Fibroblast of pulmonary artery (primary cell): ENCODE measurements at places on chromosomes 7 and 10.

DNA sequence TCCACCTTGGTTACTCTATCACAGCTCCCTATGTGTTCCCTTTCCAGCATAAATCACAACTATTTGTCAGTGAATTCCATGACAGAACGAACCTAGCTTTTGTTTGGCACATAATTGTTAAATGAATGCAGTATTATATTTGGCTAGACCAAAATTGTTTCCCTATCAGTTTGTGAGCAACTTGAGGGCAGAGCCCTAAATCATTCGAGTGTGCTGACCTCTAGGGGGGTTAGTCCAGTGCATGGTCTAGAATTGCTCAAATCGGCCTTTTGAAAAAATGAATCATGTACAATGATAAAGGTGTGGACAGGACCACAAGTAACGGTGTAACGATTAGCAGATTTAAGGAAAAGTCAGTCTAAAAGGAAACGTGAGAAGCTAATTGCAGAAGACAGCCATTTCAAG, 475 bp upstream of the NRBF2 start:
- DNase-seq, result no peak

- DNase-seq, result no peak
Observed at GRCh38 chr10:91299999-91300575, 79.6 kb downstream of the PCGF5 start.

DNA sequence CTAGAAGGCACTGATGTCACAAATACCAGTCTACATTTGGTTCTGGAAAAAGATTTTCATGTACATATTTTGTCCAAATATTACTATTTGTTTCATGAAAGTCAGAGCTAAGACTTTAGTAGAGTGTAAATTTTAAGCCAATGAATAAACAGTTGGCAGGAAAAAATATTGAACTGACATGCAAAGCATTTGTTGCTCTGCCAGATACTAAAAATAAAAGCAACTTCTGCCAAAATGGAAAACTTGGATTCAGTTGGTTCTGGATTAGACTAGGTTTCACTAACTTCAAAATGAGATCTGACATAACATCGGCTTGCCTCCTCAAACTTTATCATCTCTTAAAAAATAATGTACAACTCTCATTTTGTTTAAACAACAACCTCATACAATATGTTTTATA, 34.9 kb downstream of the FAM204A start:
- no peak for DNase-seq

- DNase-seq, result no peak
Observed at GRCh38 chr7:15848362-15848761, 161.9 kb upstream of the MEOX2 start.

DNA sequence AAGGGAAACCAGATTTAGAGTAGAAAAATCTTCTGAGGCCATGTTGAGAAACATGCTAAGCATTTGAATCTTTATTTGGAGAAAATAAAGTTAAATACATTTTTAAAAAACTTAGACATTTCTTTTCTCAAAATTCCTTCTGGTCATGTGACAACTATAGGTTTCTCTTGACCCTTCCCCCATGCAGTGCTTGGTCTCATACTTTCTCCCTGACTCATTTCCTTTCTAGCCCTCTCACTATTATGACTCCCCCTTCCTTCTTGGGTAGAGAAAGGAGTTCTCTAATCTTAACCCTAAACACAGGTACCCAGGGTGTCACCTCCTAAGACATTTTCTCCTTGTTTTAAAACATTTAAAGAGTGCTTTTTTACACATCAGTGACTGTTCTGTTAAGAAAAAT, 179.5 kb upstream of the TMEM106B start:
- DNase-seq, result peak; percentile 53

GRCh38 chr7:127477295-127478023, 85.0 kb upstream of the ZNF800 start:
- DNase-seq, result no peak

DNA sequence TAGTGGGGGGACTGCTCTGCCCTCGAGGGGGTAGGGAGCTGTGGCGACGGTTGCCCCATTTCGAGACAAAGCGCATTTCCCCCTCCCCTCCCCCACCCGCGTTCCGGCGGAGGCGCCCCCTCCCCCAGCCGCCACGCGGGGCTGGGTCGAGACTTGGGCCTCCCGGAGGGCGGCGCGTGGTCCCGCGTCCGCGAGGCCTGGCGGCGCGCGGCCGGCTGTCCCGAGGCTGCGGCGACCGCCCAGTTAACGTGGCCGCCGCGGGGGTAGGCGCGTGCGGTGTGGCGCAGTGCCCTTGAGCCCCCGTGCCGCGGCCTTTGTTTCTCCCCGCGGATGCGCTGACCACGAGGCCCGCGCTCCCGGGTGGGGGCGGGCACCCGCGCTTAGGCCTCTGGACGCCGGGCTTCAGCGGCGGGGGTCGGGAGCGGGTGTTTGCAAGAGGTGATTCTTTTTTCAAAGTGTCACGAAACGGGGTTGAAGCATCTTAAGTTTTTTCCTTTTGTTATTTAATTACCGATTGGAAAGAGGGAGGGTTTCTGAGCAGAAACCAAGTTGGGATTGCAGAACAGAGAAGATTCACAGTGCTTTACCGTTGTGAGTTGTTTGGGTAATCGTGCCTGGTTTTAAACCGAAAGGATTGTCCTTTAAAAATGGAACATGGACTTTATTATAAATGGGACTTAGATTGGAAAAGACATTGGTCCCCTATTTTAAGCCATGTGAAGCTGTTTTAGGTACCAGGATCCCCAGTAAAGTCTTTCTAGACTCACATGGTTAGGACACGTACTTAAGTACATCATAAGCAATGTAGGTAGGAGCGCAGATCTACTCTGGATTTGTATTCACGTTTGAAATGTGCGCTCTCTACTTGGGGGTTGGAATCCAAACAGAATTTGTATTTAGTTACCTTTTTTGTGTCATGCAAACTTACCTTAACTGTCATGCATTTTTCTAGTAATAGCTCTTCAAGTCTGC, 760 bp downstream of the CBX3 start:
- DNase-seq, result no peak

DNA sequence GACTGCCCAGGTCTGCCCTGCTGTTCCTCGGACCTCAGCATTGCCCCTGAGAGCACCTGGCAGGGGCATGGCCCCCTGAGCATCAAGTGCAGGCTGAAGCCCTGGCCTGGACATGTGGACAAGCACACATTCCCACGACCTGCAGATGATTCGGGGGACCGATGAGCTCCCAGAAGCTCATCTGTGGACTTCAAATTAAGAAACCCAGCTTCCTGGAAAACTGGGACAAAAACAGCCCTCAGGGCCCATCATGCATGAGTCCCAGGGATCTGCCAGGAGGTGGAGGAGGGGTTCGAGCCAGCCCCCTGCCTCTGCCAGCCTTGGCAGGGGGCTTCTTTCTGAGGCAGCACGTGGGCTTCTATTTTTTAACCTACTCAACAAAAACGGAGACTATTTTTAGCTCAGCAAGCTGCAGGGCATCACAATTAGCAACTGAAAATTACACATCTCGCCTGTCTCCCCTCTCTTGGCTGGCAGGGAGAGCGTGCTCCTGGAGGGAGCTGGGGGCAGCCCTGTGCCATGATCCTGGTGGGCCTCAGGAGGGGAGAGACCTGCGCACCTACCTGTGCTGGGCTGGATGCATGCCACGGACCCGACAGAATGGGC, 51.8 kb downstream of the RASGEF1A start:
- DNase-seq, result no peak

- peak; percentile 59 for DNase-seq
Observed at GRCh38 chr10:95513941-95514392, 47.2 kb downstream of the SORBS1 start.

- DNase-seq, result peak; percentile 74
Observed at GRCh38 chr7:105655067-105655466, 73.8 kb upstream of the EFCAB10 start.

DNA sequence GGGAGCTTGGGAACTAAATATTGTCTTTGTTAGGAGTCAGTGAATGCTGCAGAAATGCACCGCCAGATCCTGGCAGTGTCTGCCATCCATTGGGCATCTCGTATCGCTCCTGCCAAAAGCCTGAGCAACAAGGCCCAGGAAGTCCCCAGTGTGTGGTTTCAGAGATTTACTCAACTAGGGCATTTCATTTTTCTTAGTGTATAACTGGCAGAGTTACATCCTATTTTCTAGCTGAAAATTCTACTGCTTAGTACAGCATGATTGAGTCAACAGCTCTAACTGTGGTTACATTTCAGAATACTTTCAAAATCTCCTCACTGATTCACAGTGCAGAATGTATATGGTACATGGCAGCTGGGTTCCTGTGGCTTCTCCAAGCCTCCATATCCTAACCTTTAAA, 95.8 kb upstream of the CREB5 start:
- peak; percentile 26 for DNase-seq

DNA sequence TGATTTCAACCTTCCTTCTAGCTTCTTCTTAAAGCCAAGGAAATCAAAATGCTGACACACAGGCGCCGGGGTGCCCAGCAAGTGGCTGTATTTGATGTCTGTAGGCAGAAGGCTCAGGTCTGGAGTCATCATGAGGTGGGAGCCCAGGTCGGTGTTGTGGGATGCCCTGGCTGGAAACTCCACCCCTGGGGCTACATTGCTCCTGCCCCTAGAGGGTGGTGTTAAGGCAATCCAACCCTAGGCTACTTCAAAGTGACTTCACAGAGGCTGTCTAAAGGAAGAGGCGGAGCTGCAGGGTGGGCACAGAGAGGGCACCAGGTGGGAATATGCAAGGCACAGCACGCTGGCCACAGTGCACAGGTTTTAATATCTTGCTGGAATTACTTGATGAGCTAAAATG, 200.9 kb downstream of the ADAM12 start:
- DNase-seq, result no peak

DNA sequence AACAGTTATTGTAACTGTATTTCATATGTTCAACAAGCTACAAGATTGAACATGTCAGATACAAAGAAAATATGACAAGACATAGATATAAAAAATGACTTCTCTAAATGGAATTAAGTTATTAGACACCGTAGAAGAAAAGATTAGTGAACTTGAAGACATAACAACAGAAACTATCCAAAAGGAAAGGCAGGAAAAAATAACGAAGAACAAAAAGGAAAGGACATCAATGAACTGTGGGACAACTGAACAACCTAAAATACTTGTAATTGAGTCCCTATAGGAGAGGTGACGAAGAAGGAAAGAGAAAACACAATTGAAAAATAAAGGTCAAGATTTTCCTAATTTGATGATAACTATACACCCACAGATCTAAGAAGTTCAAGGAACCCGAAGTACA, 32.3 kb downstream of the UPF2 start:
- DNase-seq, result no peak

GRCh38 chr7:29255906-29256692, 61.5 kb downstream of the CHN2 start:
- DNase-seq, result peak; percentile 14
